ENCODE measurements at places on chromosomes 11 and 22. TPM values are rescaled to one million over a fixed set of nuclear protein-coding genes. Genes with fewer than 3 reads are reported as not detected.

Gene NRIP3
- total RNA-seq, result 2.7 TPM

Gene B3GAT1
- 10.2 TPM for total RNA-seq

Gene SMTNL1
- not detected for total RNA-seq

- DNase-seq, result no peak
These were observed 188.9 kb downstream of the ST3GAL4 start for GRCh38 chr11:126544108-126545056.

DNA sequence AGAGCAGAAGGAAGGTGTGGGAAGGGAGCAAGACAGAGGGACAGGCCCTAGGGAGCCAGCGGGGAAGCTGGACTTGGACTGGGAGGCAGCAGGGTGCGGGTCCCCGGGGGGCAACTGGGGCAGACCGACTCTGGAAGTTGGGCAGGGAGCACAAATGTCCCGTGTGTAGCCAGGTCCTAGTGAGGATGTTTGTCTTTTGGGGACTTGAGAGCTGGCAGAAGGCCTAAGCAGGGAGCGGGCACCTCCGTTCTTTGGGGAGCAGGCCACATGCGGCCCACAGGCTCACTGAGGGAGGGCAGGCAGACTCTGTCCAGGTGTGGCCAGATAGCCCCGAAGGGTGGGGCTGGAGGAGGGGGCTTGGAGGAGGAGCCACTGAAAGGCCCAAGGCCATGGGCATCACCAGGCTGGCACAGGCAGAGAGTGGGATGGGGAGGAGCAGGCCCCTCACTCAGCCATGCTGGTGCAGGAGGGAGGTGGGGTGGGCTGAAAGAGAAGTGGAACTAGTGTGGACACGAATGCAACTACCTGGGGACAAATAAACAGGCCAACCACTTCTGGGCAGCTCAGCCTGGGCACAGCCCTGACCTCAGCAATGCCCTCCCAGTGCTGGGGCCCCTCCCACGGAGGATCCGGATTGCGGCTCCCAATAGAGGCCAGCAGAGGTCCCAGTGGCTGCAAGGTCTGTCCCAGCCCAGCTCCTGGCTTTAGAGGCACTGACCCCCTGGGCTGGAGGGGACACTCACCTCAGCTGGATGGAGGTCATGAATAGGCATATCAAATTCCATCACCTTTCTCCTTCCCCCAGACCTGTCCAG lies 1.3 kb upstream of the SCARF2 start:
- no peak for DNase-seq

- DNase-seq, result no peak
These were observed 93.8 kb downstream of the CEP164 start for GRCh38 chr11:117421476-117421875.

DNA sequence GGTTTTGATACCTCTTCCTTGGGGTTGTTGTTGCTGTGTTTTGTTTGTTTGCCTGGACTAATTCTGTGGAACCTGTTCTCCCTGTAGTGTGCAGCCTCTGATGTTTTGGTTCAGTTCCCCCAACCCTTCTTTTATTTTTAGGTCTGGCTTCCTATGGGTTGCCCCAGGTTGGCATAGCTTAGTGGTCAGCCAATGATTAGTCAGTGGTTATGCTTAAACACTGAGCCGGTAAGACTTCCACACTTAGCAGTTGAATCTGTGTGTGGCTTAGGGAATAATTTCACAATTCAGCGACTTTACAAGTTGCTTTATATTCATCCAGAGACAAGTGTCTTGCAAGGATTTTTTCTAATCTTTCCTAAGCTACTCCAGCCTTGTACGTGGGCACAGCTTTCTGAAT lies 78.6 kb upstream of the CLPB start:
- DNase-seq, result no peak

- DNase-seq, result no peak
These were observed 85.3 kb upstream of the MYO18B start for GRCh38 chr22:25656724-25657123.

GRCh38 chr11:92137747-92138146 lies 86.9 kb upstream of the FAT3 start:
- no peak for DNase-seq

DNA sequence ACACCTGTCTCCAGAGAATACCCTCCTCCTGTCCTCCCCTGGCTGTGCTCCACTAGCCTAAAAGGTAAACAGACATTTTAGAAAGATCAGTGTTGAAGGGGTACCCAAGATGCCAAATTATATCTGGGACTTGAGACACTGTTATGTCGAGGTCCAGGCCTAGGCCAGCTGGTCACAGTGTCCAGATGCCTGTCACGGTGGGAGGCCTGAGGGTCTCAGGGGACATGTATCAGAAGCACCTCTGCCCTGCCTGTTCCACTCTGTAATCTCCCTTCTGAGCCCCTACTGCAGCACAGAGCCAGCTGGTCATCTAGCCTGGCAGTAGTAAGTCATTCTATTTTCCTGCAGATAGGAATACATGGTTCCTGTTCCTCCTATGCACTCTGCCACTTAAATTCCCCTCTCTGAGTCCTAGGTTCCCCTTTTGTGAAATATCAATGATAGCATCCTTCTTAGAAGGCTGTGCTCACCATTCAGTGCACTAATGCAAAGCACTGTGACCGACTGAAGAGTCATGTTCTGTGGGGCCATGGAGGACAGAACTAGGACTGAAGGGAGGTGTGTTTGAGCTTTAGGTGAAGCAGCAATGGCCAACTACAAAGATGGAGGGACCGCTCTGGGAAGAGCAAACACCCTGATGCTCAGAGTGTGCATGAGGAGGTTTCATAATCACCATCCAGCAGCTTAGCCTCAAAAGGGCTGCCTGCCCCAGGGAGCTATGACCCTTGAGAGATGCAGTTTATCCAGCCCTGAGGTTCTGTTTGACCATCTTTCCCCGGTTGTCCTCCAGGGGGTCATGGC lies 44.8 kb upstream of the TUB start:
- DNase-seq, result no peak

DNA sequence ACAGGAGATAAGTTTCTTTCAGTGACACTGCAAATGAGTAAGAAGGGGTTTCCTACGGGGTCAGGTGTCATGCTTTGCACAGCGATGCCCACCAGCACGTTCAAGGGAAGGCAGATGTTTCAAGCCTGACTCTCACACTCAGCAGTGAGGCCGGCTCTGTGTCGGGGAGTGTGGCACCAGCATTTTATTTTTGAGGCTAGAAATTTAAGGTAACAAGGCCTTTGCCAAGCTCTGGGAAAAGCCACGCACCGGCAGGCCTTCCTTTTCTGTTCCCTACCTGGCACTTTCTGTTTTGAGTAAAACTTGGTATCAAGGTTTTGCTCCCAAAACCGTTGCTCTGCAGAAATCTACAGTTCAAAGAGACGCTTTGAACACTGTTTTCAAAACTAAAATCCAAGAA lies 38.0 kb downstream of the TOLLIP start:
- DNase-seq, result no peak

- no peak for DNase-seq
These were observed 46.2 kb downstream of the DEPDC5 start for GRCh38 chr22:31800065-31800464.
